ENCODE measurements at places on chromosomes 13 and 19. TPM values are rescaled to one million over a fixed set of nuclear protein-coding genes. Genes with fewer than 3 reads are reported as not detected.

GRCh38 chr13:27428160-27428559 is 3.7 kb downstream of the GTF3A start:
- H3K4me3 ChIP-seq: no peak overlapping the region
- peaks cover 70% of the 10 kb centered on the region for H3K36me3 ChIP-seq
- H3K4me1 ChIP-seq: peaks cover 32% of the 10 kb centered on the region
- no peaks in the 10 kb centered on the region for H3K27me3 ChIP-seq

Gene SLC8A2
- total RNA-seq: 0.66 TPM

GRCh38 chr19:43446746-43447489 is 18.5 kb downstream of the LYPD3 start:
- peaks cover 10% of the 10 kb centered on the region for H3K4me1 ChIP-seq
- H3K27ac ChIP-seq: no peak overlapping the region
- no peak overlapping the region for H3K4me3 ChIP-seq
- no peaks in the 10 kb centered on the region for H3K36me3 ChIP-seq
- no peaks in the 10 kb centered on the region for H3K27me3 ChIP-seq

DNA sequence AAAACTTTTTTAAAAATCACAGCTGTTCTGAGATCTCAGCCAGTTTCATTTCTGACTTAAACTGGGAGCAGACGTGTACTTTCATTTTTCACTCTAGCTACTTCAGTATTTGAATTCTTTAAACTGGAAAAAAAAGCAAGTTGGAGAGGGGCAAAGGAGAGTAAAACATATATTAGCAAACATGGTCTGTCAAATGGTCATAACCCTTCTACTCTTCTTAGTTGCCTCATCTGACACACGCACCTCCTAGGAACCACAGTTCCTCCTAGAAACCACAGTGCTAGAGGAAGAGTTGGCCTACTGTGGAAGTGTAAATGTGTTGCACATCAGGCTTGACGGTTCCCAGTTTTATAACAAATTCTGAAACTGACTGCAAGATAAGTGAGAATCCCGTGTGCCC is 47.2 kb downstream of the TM9SF2 start:
- peaks cover 84% of the 10 kb centered on the region for H3K36me3 ChIP-seq
- H3K4me1 ChIP-seq: no peaks in the 10 kb centered on the region
- no peak overlapping the region for H3K4me3 ChIP-seq
- H3K27me3 ChIP-seq: no peaks in the 10 kb centered on the region

GRCh38 chr13:104967836-104968630 is 1567.4 kb downstream of the EFNB2 start:
- H3K27ac ChIP-seq: no peak overlapping the region
- no peak overlapping the region for H3K4me3 ChIP-seq
- no peaks in the 10 kb centered on the region for H3K36me3 ChIP-seq
- no peaks in the 10 kb centered on the region for H3K4me1 ChIP-seq

DNA sequence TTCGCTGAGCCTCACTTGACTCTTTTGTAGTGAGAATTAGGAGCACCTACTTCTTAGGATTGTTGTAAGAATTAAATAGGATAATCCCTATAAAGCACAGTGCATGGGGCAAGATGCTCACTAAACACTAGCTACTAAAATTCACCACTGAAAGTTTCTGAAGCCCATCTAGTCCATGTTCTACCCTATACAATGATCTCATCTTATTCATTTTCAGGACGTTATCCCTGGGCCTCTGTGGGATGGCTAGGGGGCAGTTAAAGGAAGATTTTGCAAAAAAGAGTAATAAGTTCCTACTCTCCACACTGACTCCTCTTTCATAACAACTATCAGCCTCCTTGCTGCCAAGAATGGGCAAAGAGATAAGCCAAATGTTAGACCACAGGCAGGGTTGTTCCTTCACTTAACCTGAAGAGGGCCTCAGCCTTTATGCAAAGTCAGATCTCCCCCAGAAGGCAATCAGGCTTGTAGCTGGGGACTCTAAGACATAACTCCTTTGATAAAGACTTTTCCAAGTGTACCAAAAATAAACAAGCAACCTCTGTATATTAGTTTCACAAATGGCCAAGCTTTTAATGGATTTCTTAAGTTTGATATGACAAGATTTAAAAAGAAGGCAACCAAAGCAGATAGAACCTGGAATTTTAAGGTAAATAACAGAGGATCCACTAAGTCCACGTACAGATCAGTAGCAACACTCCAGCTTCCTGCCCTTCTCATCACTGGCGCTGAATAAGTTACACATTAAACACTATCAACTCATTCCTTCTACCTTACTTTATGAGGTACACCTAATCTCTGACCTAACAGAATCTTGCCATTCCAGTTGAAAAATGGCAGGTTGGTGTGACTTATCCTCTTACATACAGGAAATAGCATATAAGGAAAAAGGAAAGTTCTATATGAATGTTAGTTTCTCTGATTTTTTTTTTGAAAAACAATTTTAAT is 44.4 kb downstream of the ELF1 start:
- H3K27ac ChIP-seq: peak overlapping the region; percentile 59
- H3K4me1 ChIP-seq: no peaks in the 10 kb centered on the region
- peak; percentile 69 for DNase-seq
- no peaks in the 10 kb centered on the region for H3K27me3 ChIP-seq
- H3K4me3 ChIP-seq: no peak overlapping the region

DNA sequence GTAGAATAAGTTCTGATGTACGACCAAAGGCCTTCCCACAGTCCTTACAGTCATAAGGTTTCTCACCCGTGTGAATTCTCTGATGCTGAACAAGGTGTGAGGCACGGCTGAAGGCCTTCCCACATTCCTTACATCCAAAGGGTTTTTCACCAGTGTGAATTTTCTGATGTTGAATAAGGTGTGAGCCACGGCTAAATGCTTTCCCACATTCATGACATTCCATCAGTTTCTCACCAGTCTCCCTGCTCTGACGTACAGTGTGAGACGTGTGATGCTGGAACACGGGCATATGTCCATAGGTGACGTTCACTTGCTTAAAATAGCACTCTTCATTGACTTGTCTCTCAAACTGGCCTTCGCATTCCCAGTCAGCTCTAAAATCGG is 31.0 kb upstream of the COX7A1 start:
- H3K27ac ChIP-seq: no peak overlapping the region
- H3K36me3 ChIP-seq: no peaks in the 10 kb centered on the region
- H3K4me1 ChIP-seq: no peaks in the 10 kb centered on the region
- H3K27me3 ChIP-seq: no peaks in the 10 kb centered on the region
- DNase-seq: no peak

- H3K27ac ChIP-seq: peak overlapping the region; percentile 82
- peak overlapping the region; percentile 62 for H3K4me3 ChIP-seq
Observed at GRCh38 chr19:861141-861755, 1.8 kb downstream of the CFD start.

Gene AP1M2
- total RNA-seq: 0.33 TPM

- no peaks in the 10 kb centered on the region for H3K27me3 ChIP-seq
- no peaks in the 10 kb centered on the region for H3K4me1 ChIP-seq
- DNase-seq: no peak
- no peaks in the 10 kb centered on the region for H3K36me3 ChIP-seq
Observed at GRCh38 chr13:89307278-89307677, 1636.1 kb downstream of the SLITRK5 start.

Gene CYP2F1
- total RNA-seq: not detected

Gene C1QTNF9
- not detected for total RNA-seq

GRCh38 chr13:100128838-100129237 is 39.9 kb downstream of the PCCA start:
- no peaks in the 10 kb centered on the region for H3K27me3 ChIP-seq
- H3K27ac ChIP-seq: no peak overlapping the region
- H3K4me3 ChIP-seq: no peak overlapping the region
- no peak for DNase-seq
- no peaks in the 10 kb centered on the region for H3K4me1 ChIP-seq

Gene ZNF799
- 3.6 TPM for total RNA-seq

Gene GRIN2D
- total RNA-seq: 24.7 TPM
